ENCODE measurements at places on chromosomes 13 and 19.

- DNase-seq, result no peak
Observed at GRCh38 chr13:91714855-91715254, 316.4 kb downstream of the GPC5 start.

DNA sequence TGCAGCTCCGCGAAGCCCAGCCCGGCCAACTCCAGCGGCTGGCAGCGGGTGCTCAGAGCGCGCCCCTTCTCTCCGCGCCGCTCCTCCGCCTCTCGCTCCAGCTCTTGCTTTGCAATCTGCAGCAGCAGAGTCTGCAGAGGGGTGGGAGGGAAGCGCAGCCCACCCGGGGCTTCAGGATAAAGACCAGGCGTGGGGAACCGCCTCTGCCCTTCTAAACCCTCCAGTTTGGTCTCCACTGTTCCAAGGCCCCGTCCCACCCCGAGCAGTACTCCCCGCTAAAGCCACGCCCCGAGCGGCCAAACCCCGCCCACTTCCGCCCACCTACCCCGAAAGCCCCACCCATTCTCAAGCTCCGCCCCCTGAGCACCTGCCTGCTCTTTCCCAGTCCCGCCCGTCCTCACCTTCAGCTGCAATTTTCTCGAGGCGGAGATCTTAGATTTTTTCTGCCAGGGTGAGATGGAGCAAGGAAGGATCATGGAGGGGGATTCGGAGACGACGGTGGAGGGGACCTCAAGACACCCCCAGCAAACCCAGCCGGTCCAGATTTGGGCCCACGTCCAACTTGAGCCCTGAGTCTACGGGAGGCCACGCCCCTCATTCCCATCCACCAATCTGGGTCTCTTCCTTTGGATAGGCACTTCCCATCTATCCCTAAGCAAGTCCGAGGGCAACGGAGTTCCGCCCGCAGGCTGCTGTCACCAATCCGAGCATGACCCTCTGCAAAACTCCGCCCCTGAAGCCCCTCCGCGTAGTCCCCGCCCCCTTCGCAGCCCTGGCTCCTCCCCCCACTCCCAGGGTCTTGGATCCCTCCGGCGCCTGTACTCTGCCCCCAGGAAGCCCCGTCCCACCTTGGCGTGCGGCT, 1.1 kb downstream of the TNNI3 start:
- DNase-seq, result no peak

- no peak for DNase-seq
Observed at GRCh38 chr13:113423520-113424163, 29.6 kb downstream of the ADPRHL1 start.

DNA sequence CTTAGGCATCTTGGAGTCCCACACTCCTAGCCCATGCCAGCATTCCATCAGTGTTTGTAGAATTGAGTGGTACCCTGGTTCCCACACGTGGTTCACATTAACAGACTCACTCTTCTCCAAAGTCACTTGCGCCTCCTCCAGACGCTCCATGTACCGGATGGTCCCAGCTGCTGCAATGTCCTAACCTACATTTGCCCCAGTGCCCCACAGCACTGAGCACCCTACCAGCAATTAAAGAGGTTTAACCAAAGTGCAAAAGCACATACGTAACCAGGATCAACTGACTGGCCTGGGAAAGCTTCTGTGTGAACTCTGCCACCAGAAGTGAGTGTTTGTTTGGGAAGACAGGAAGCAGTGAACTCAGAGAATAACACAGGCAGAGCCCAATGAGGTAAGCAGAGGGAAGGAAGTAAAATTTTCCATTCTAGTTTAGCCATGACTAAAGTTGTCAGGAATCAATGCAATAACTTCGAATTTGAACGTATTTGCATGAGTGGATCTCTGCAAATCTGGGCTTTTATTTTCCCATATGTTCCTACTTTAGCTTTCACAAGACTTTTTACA, 7.3 kb upstream of the MEDAG start:
- DNase-seq, result no peak

DNA sequence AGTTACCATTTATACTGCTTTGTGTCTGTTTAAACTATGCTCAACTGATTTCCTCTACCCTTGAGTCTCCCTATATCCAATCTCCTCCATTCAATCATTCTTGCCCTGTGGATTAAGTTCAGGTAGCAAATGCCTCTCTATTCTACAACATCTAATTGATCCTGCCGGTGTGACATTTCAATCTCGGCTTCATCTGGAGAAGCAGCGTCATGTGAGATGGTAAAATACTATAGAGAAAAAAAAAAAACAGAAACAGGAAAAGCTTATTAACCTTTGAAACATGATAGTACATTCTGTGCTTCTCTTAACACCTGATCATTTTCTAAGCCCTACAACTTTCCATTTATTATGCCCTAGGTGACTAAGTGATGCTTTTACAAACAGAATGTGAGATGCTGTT, 89.4 kb downstream of the KCTD12 start:
- no peak for DNase-seq

- no peak for DNase-seq
Observed at GRCh38 chr13:75647126-75647784, 11.1 kb downstream of the LMO7 start.

DNA sequence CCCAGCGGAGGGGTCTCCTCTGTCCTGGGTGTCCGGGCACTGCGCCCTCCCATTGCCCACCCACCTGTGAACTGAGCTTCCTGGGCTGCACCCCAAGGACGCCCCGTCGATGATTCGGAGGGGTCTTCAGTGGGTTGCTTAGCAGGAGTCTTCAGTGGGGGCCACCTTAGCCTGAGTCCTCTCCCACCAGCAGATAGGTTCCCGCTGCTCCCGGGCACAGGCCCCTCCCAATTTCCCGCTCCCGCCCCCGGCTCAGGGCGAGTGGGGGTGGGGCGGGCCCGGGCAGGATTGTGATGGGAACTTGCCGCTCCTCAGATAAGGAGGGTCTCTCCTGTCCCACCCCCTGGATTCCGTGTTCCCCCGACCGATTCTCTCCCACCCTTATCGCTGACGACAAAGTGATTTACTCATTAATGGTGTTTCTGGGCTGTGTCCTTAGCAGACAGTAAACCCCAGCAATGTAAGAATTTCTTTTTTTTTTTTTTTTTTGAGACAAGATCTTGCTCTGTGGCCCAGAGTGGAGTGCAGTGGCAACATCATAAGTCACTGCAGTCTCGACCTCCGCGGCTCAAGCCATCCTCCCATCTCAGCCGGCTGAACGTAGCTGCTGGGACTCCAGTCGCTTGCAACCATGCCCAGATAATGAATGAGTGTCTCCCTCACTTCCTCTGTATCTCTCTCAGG, 655 bp upstream of the S1PR5 start:
- no peak for DNase-seq

GRCh38 chr19:18710996-18711751, 27.7 kb downstream of the CRTC1 start:
- DNase-seq, result no peak

DNA sequence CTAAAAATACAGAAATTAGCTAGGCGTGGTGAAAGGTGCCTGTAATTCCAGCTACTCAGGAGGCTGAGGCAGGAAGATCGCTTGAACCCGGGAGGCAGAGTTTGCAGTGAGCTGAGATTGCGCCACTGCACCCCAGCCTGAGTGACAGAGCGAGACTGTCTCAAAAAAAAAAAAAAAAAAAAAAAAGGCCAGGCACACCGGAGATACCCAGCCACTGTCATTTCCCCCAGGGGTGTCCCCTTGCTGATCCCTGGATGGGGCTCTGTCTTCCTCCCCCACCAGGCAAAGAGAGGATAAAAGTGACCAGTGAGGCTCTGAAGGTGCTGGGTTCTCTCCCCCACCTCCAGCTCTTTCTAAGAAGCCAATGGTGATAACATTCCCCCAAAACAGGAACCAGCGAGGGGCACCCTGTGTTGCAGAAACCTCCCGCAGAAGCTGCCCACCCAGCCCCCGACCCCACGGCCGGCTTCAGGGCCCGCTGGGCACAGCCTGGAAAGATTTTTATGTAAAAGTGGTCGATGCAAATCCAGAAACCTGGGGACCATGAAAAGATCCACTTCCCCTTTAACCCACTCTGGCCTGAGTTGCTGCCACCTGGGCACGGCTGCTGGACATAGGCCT, 61.4 kb upstream of the KLF2 start:
- no peak for DNase-seq

GRCh38 chr13:33723365-33723764, 94.6 kb upstream of the RFC3 start:
- no peak for DNase-seq

DNA sequence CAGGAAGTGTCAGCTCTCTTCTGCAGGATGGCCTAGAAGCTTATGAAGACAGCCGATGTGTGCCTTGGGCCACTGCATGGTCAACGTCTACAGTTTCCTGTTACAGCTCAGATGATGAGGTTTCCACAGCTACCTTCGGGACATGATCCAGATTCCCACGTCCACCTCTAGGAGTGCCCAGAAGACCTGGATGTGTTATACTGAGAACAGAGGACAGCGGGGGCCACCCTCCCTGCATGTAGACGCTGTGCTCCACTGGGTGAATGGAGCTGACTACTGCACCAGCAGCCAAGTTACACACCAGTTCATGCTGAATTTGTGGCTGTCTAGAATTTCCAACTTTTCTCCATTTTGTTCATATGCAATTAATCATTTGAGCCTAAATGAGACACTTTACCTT, 78.5 kb upstream of the MTIF3 start:
- DNase-seq, result no peak

DNA sequence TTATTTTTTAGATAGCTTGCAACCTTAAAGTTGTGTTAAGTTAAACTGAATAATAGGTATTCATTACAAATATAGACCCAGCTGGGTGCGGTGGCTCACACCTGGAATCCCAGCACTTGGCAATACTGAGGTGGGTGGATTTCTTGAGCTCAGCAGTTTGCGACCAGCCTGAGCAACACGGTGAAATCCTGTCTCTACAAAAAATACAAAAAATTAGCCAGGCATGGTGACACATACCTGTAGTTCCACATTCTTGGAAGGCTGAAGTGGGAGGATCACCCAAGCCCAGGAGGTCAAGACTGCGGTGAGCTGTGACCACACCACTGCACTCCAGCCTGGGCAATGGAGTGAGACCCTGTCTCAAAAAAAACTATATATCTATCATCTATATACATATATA, 386.5 kb downstream of the PCDH17 start:
- DNase-seq, result no peak

- DNase-seq, result no peak
Observed at GRCh38 chr13:98810746-98811145, 58.3 kb upstream of the SLC15A1 start.

DNA sequence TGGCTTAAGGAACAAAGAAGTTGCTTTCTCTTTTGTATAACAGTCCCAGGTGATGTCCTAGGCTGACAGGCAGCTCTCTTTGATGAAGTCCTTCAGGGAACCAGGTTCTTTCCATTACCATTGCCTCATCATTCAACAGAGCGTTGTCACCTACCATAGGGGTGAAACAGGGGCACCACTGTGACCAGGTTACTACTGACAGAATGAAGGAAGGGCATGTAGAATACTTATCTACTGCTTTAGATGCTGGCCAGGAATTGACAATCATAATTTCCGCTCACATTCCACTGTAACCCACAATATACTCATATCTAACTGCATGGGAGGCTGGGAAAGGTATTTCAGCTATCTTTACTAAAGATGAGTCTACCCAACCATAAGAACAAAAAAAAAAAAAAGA, 148.0 kb upstream of the FNDC3A start:
- no peak for DNase-seq

DNA sequence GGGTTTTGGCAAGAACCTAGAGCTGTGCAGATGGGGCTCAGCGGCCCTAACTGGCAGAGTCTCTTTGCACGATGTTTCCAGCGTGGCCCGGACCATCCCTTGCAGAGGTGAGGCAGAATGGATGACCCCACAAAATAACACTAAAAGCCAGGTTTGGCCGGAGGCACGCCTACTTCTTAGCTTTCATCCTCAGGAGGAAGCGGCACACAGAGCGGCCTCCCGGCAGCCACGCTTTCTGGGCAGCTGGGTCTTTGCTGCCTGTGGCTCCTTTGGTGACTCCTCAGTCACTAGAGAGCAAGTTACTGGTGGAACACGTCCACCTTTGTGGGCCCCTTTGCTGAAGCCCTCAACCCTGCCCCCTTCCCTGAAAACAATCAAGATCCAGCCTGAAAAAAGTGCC, 25.2 kb downstream of the TEX29 start:
- no peak for DNase-seq

DNA sequence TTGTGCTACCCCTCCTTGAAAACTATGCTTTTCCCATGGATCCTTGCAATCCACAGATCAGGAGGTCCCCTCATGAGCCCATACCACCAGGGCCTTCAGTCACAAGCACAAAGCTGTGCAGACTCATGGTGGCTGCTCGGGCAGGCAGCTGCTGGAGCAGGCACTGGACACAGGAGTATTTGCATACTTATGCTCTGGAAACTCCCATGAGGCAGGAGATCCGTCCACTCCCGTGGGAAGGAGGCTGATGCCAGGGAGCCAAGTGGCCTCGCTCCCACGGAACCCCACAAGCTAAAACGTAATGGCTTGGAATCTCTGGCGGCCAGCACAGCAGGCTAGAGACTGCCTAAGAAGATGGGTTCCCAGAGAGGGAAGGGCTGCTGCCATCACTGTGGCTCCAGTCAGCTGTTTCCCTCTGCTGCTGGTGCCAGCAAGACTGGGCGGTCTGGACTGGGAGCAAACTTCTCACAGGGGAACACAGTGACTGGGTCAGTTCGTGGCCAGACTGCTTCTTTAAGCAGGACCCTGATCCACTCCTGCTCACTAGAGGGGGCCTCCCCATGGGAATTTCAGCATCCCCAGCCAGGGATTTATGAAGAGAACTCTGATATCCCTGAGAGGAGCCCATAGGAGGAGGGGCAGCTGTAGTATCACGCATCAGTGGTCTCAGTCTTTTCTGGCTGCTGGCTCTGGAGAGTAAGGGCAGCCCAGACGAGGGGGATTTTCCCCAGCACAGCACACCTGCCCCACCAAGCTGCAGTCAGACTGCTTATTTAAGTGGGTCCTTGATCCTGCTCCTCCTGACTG, 370.3 kb upstream of the ATXN8OS start:
- no peak for DNase-seq

- DNase-seq, result no peak
Observed at GRCh38 chr13:52848455-52849195, at the start of gene PCDH8. Gene PCDH8, minus strand, starts transcription at chr13:52848640. Its CDS starts 204 bp downstream, at chr13:52848436.

DNA sequence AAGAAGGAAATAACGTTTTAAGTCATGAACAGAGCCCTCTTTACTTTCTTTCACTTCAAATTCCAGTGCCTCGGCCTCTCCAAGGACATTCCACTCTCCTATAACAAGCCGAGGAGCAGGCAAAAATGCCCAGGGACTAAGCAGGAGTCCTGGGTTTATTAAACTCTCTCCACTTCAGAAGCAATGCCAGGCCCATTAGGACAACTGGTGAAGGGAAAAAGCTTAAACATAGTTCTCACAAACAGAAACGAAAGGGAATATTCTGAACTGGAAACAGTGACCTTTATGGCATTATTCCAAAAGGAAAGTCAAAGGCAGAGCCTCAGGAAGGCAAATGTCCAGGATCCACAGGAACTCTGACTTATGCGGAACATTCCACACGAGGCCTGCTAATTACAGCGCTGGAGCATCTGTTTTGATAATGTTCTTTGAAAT, 30.9 kb upstream of the MED4 start:
- DNase-seq, result no peak

GRCh38 chr13:83878691-83879430, 3.4 kb downstream of the SLITRK1 start:
- DNase-seq, result no peak

- no peak for DNase-seq
Observed at GRCh38 chr13:95091755-95092154, 209.5 kb downstream of the ABCC4 start.

- no peak for DNase-seq
Observed at GRCh38 chr13:30340331-30341250, 33.2 kb upstream of the KATNAL1 start.

Measured in stimulated activated CD8-positive, alpha-beta memory T cell treated with anti-CD3 and anti-CD28 coated beads, Interleukin-7, amount 100 ng/mL, for 24 hours (primary cell).